ENCODE measurements at places on chromosomes 5 and 9.

DNA sequence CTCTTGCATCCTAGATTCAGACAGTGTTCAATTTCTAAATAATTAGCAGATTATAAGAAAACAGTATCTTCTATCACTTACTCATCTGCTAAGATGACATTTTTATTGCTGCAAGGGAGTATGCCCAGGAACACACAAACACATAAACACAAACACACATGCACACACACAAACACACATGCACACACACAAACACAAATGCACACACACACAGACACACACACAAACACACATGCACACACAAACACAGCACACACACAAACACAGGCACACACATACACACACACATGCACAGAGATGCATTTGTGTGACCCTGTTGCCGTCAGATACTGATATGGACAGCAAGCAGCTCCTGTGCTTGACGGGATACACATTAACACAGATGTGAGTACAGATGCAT is 612.9 kb downstream of the IRX1 start:
- DNase-seq: no peak

DNA sequence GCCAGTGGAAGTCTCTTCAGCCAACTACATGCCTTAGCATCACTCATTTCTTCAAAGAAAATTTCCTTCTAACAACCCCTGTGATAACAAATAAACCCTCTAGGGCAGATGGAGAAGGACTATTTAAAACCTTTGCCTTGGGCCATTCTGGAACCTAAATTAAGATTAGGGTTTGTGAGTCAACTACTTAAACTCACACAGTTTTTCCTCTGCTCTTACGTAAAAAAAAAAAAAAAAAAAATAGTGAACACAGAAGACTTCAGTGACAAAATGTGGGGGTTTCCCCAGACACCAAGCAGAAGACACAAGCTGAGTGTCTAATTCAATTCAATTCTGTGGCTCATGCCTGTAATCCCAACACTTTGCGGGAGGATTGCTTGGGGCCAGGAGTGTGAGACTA is 65.8 kb upstream of the ERCC6L2 start:
- DNase-seq: no peak

DNA sequence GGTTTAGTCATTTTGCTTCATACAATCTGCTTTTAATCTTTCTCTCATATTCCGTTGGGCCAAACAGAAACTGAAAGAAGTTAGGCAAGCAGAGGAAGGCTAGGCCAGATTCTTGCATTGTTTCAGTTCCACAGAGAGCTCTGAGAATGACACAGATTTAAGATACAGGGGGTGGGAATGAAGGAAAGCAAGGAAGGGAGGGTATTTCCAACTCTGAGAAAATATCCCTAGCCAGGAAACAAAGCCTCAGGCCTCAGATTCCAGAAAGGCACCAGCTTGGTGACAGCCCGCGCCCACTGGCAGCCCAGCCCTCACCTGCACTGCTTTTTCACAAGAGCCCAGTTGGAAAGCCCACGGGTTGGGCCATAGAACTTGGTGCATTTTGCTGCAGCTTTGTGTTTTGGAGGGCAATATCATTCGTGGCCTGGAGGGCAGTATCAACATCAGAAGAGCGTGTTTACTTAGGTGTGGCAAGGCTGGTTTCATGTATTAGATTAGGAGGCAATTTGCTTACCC is 63.5 kb downstream of the ENC1 start:
- DNase-seq: no peak

DNA sequence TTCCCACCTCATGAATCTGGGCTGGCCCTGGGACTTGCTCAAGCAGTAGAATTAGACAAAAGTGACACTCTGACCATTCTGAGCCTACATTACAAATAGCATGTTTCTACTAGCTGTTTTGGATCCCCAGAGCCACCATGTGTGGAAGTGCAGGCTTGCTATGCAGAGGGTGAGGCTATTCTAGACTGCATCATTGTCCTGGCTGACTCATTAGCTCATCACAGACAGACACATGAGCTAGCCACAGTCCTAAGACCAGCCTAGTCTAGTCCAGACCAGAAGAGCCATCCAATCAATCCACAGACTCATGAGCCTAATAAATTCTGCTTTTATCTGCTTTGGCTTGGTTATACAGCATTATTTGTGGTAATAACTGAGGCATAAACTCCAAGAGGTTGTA is 351.9 kb downstream of the PRELID2 start:
- DNase-seq: no peak

DNA sequence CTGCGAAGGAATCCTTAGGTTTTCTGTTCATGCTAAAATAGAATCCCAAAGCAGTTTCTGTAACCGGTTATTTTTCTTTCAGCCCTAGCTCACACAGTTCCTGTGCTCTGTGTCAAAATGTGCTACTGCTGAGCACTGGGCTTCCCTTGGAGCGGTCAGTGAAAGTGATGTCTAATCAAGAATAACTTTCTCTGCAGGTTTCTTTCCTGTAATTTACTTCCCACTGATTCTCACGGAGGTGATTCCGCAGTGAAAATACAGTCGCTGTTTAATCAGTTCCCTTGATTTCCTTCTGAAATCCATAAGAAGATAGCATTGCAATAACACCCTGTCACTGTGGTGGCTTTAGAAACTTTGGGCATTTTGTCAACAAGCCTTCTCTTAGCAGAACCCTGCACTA is 112.0 kb upstream of the ISL1 start:
- no peak for DNase-seq

GRCh38 chr5:74201334-74202081 is 439.0 kb downstream of the ENC1 start:
- no peak for DNase-seq

DNA sequence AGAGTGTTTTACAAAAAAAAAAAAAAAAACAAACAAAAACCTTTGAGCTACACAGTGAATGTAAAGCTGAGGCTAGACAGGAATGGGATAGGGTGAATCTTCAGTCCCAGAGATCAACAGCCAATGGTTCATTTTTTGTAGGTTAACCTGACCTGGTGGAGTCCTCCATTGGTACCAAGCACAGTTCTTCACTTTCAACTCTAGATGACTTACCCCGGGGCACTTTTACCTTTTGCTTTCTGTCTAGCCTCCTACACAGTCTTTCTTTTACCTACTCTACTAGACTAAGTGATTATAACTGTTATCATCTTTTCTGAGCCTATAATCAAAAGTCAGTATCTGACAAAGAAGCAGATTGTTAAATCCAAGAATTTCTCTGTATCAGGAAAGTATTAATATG is 50.9 kb downstream of the ANXA2R start:
- DNase-seq: no peak

- no peak for DNase-seq
Measured at GRCh38 chr5:143865426-143866025, 53.6 kb downstream of the HMHB1 start.

GRCh38 chr9:72352911-72353388 is 12.1 kb downstream of the ZFAND5 start:
- no peak for DNase-seq

DNA sequence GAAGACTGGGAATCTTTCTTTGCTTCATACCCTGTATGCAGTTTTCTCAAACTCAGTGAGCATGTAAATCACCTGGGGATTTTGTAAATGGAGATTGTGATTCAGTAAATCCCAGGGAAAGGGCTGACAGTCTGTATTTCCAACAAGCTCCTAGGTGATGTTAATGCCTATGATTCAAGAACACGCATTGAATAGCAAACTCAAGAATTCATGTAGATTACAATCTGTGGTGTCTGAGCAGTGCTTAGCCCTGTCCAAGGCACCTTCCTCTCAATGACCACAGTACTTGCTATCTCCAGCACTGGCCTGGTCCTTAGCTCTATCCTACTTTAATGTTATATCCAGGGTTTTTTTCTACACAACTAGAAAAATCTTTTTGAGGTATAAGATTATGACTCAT is 721.4 kb upstream of the MEF2C start:
- DNase-seq: no peak

GRCh38 chr5:16983022-16983639 is 47.0 kb upstream of the MYO10 start:
- no peak for DNase-seq

- DNase-seq: no peak
Measured at GRCh38 chr5:96703384-96703920, 41.3 kb downstream of the CAST start.

DNA sequence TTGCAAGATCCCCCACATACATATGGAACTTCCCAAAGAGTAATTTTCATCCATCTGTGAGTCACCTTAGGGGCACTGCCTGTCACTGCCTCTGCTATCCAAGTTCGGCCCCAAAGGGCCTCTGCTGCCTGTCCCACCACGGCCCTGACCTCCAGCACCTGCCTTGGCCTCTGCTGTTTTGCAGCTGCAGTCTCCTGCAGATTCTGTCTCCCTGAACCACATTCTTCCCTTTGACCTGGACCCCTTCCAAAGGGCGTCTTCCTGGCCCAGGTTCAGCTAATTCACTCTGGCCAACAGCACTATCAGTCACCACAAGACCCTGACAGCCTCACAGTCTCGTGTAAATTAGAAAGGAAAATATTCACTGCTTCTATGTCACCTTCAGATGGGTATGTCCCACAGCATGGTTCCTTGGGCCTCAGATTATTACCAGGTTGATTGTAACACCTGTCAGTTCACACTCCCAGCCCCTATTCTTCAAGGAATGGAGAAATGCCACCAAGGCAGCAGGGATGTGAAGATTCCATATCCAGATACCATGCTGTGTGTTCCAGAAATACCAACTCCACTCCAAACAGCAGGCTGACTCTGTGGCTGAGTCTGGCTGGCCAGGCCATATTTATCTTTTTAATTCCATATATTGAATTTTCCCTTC is 479.3 kb downstream of the ARHGEF28 start:
- no peak for DNase-seq

DNA sequence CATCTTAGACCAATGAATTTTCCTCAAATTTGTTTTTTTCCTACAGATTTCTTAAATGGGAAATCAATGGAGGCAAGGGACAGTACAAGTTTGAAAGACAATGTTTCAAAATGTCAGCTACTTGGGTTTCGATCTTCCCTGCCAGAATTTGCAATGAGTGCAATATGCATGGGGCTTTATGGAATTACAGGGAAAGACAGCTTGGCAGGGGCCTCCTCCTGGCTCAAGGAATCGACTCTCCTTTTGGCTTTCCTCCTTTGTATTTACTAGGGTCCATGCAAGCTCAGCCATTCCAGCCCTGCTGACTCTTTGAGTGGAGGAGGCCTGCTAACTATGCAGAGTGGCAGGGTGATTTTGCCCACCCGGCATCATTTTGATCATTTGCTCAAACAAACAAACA is 63.2 kb downstream of the MED27 start:
- no peak for DNase-seq

DNA sequence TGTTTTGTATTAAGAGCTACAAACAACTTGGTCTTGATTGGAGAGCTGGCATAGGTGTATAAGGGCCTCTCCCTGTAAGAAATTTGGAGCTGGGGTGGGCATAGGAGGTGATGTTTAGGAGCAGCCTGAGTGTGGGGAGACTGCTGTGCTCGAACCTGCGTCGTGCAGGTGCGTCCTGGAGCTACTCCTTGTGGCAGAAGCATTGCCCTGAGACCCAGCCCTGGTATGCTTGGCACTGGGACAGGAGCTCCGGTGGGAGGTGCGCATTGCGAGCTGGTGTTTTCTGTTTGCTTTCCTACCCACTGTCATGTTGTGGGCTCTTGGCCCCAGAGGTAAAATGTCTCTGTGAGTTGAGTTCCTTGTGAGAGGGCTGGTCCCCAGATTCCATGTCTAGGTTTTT is 46.4 kb downstream of the EHMT1 start:
- no peak for DNase-seq

DNA sequence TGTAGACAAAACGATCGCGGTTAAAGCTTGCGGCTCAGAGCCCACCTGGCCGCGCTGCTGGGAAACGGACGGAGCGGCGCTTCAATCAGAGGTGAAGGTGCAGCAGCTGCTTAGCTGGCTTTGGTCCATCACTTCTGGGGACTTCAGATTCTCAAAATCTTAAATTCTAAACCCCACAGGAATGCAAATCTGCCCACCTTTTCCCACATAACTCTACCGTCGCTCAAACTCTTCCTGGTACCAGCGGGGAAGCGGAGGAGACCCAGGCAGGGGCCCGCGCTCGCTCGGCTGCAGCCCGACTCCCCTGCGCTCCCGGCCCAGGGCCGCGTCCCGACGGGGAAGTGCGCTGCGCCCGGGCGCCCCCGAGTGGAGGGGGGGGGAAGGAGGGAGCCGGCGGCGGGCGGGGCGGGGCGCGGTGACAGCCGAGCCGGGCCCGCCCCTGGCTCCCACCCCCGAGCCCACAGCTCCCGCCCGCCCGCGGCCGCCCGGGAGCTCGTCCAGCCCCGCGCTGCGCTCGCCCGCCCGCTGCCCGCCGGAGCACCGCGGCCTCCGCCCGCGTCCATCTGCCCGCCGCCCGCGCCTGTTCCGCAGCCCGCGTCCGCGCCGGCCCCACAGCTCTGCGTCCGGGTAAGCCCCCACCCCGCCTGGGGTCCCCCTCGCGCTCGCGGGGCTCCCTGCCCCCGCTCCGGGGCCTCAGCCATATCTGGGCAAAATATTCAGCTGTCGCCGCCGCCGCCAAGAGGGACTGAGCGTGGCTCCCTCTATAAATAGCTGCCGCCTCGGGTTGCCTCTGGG is at the start of gene TMOD1:
Gene TMOD1 (plus strand): TSS at position 490 of the 795 bp plus-strand sequence. CDS start 22,523 bp downstream, outside the sequence.
- no peak for DNase-seq

GRCh38 chr9:95091601-95092261 is 225.8 kb downstream of the FANCC start:
- DNase-seq: no peak

GRCh38 chr5:157387683-157388093 is 72.3 kb upstream of the NIPAL4 start:
- DNase-seq: no peak

- DNase-seq: no peak
Measured at GRCh38 chr9:69215774-69216485, 41.9 kb downstream of the TJP2 start.

DNA sequence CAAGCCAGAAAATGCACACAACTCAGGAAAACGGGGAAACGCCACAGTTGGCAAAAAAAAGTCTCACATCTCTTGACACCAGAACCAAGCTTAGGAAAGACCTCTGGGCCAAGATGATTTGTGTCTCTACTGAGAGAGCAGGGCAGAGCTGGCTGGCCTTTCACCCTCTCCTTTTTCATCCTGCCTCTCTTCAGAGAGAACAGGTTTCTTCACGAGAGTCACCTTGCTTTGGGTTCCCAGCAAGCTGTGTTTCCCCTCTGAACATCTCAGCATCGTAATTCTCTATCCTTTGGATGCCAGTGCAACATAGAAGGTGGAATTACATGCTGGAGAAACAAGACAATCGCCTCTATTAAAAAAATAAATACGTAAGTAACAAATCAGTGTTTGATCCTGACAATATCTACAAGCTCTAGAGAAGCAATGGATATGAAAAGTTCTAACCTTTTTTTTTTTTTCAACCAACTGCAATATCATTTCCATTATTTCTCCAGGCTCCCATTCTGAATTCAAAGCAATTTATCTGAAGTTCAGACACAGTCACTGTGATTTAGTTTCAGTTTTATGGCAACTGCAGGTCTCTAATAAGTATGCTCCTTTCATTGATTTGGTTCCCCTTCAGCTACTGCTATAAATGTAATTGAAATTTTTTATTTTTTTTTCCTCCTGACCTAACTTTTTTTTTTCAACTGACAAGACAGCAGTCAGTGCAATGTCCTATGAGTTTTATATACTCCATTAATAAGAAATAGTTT is 708.6 kb downstream of the DTWD2 start:
- no peak for DNase-seq

Data from natural killer cell treated with Interleukin-12 subunit alpha and Interleukin-12 subunit beta and Interleukin-15 and Interleukin-18, amount 100 ng/mL, for 72 hours (primary cell).